ENCODE measurements at places on chromosomes 4 and X. TPM values are rescaled to one million over a fixed set of nuclear protein-coding genes. Genes with fewer than 3 reads are reported as not detected.

Gene PPA2
- 104 TPM for total RNA-seq

DNA sequence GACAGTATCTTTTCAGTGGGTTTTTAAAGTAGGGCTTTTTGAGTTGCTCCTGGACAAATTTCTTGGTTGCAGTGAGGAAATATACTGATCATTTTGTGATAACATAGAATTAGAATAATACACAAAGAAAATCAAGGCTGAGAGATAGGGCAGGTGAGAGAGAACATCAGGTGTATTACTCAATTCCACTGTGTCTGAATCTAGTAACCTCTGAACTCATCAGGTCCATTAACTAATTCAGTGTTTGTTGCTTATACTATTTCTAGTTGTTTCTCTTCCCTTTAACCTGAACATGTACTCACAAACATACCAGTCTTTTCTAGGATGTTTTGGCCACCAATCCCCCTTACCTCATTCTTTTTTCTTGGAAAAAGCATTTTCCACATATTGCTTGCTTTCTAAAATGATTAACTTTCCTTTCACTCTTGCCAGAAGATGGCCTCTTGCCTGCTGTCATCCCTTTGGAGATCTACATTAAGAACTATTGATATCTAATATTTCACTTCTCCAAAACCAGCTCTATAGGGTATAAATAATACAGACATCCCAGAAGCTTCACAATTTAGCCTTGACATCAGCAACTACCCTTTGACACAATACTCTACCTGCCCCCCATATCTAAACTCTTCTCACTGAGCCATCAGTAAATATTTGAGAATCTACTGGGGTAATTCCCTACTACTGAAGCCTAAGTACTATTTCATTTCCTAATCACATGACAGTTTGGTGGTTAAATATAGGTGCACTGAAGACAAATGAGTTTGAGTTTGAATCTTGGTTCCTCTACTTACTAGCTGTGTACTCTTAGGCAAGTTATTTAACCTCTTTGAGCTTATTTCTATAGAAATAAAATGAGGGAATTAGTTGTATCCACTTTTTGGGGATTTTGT, 470.8 kb upstream of the IGFBP7 start:
- no peak overlapping the region for H3K27ac ChIP-seq
- H3K36me3 ChIP-seq = no peaks in the 10 kb centered on the region
- H3K27me3 ChIP-seq = no peaks in the 10 kb centered on the region
- H3K4me1 ChIP-seq = no peaks in the 10 kb centered on the region

GRCh38 chr4:47543331-47543730, 58.3 kb downstream of the ATP10D start:
- H3K36me3 ChIP-seq = peaks cover 17% of the 10 kb centered on the region
- no peak overlapping the region for H3K4me3 ChIP-seq
- no peaks in the 10 kb centered on the region for H3K4me1 ChIP-seq
- DNase-seq = no peak

DNA sequence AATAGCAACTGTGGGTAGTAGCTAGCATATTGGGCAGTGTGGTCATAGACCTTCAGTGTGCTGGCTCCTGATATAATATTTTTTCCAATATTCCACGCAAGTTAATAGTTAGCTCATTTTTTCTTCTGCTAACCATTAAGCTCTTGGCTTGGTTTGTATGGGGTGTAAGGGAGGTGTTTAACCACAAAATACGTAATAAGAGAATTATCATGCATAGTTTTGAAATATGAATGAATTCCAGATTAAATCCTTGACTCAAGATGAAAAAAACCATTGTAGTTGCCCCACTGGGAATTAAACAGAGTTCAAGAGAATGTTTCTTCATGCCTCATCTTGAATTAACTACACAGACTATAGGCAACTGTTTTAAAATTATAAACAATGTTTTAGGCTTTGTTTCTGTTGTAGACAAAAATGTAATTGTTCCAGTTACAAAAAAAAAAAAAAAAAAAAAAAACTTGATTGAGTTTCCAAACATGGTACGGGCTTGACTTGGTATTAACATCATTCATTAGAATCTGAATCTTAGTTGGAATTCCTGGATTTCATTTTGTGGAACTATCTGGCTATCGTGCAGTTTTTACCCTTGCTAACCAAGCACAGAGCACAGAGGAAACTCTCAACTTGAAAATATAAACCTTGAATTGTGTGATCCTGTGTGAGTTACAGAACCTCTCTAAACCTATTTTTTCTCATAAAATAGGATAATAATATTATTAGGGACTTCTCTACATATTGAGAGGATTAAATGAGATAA, 28.4 kb downstream of the CXCL1 start:
- H3K27ac ChIP-seq = no peak overlapping the region
- no peaks in the 10 kb centered on the region for H3K27me3 ChIP-seq
- no peak overlapping the region for H3K4me3 ChIP-seq
- H3K36me3 ChIP-seq = no peaks in the 10 kb centered on the region
- no peaks in the 10 kb centered on the region for H3K4me1 ChIP-seq

Gene GPRASP2
- 1.6 TPM for total RNA-seq

GRCh38 chrX:22429704-22430103, 157.0 kb downstream of the CBLL2 start:
- H3K36me3 ChIP-seq = no peaks in the 10 kb centered on the region
- H3K4me3 ChIP-seq = no peak overlapping the region
- no peak for DNase-seq
- H3K27me3 ChIP-seq = no peaks in the 10 kb centered on the region
- no peak overlapping the region for H3K27ac ChIP-seq
